Neural progenitor cell (in vitro differentiated cells): ENCODE measurements at places on chromosomes 7 and 10.

DNA sequence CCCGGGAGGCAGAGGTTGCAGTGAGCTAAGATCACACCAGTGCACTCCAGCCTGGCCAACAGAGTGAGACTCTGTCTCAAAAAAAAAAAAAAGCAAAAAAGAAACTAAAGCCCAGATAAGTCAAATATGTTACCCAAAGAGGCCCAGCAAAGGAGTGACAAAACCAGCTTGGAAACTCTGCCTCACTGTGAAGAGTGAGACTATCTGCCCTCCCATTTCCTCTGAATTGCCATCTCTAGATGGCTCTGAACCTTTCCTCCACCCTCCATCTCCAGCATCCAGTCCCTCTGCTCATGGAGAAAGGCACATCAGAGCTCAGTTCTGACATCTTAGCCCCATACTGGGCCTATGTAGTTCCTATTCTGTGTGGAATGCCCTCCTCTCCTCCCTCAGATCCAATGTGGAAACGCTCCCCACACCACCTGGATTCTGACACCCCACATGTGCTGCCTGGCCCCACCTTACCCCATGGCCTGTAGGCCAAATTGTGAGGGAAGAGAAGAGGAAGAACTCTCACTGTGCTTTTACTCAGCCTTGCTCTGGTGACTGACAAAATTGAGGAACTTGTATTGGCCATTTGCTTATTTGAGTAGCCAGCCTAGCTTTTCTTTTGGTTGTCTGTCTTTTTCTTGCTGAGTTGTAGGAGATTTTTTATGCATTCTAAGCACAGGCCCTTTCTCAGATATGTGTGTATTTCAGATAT, 18.0 kb upstream of the NUDCD3 start:
- no peak for DNase-seq

DNA sequence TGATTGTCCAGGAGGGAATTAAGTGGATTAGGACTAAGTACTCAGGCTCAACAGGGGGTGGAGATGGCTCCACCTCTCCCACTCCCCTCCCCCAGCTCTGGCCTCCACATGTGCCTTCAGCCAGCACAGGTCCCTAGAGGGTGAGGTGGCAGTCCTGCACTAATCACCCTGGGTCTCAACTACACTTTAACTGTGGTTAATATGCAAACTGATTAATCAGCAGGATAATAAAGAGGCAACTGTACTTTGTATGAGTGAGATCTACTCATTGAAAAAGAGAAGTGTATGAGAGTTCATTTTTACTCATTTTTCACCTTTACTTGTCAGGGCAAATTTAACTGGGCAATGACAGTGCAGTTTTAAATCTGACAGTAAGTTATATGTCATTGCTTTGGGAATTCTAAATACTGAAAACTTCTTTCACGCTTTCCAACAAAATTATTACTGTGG, 223.8 kb upstream of the CCDC6 start:
- DNase-seq = peak; percentile 85

DNA sequence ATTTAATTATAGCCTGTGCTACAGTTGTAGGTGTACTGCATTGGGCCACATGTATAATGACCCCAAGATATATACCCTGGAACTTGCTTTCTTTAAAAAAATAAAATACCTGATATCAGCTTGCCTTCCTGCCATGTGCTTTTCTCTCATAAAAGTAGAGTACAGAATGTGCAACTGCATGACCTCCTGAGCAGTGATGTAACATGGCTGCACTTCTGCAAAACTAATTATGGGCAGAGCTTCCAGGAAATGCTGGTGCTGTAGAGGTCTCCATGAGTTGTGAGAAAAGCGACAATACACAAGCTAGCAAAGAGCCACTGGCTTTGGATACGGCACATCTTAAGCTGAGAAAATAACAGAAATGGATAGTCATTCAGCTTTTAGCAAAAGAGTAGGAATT, 6.5 kb upstream of the ERLIN1 start:
- no peak for DNase-seq

DNA sequence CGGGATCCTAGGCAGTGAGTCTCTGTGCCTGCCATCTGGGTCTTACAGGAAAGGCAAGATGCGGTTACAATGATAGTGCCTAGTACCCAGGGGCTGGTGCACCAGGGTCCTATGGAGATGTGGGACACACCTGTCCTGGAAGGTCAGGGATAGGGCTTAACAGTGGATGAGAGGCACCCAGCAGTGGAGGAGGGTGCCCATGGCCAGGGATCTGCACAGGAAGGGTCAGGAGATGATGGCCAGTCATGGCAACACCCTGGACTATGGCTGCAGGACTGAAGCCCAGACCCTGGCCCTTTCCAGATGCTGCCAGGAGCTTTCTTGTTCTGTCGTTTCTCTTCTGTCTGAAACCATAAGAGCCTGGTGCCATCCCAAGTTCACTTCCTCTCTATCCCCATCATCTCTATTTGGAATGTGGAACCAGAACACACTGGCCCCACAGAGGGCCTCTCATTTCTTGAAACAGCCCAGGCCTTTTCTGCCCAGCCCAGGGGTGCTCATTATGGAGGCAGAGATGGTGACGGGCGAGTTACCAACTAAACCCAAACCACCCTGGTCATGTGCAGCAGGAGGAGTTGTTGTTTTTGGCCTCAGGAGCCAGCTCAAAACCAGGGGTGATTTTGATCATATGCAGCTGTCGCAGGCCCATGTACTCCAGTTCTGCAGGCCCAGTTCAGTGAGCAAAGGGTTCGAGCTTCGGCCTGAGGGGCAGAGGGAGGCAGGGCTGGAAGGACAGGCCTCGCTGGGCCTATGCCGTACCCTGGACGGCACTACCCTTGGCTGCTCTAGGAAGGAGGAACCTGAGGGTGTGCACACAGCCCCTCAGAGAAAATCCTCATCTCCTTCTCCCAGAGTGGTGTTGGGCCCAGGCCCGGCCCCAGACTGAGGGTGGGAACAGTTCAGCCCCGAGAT, 52.6 kb upstream of the GDF10 start:
- DNase-seq = no peak

- peak; percentile 23 for DNase-seq
Observed at GRCh38 chr10:94315975-94316464, 46.7 kb downstream of the NOC3L start.

GRCh38 chr7:15236952-15237351, 324.9 kb downstream of the AGMO start:
- no peak for DNase-seq

- no peak for DNase-seq
Observed at GRCh38 chr10:70662362-70663220, 9.7 kb upstream of the ADAMTS14 start.

GRCh38 chr10:90935581-90936275, 14.8 kb upstream of the ANKRD1 start:
- no peak for DNase-seq

DNA sequence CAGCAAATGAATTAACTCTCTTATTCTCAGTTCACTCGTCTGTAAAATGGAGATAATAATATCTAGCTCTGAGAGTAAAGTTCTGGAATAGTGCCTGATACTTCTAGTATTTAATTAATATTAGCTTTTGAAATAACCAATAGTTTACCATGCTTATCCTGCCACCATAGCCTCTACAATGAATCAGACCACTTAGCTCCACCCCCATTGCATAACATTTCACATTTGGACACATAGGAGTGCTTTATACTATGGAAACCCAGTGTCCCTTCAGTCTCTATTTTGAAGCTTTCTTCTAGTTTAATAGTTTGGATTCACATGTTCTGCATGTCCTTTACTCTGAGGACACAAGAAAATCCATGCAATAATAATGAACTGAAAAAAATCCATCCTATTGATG, 427.3 kb upstream of the C7orf33 start:
- no peak for DNase-seq

DNA sequence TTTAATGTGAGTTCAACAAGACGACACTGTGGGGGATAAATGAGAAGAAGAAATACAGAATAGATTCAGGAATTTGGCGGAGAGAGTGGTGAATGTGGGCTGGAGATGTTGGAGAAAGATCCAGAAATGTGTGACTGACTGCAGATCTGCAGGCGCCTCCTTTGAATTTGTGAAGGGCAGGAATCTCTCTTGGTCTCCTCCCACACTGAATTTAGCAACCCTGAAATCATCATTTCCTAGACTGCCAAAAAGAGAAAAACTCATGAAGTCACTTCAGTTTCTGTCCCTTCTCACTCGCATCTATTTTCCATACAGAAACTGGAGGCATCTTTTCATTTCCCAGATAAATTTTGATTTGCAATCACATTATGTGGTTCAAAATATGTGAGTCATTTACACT, 128.7 kb downstream of the GNAI1 start:
- no peak for DNase-seq

DNA sequence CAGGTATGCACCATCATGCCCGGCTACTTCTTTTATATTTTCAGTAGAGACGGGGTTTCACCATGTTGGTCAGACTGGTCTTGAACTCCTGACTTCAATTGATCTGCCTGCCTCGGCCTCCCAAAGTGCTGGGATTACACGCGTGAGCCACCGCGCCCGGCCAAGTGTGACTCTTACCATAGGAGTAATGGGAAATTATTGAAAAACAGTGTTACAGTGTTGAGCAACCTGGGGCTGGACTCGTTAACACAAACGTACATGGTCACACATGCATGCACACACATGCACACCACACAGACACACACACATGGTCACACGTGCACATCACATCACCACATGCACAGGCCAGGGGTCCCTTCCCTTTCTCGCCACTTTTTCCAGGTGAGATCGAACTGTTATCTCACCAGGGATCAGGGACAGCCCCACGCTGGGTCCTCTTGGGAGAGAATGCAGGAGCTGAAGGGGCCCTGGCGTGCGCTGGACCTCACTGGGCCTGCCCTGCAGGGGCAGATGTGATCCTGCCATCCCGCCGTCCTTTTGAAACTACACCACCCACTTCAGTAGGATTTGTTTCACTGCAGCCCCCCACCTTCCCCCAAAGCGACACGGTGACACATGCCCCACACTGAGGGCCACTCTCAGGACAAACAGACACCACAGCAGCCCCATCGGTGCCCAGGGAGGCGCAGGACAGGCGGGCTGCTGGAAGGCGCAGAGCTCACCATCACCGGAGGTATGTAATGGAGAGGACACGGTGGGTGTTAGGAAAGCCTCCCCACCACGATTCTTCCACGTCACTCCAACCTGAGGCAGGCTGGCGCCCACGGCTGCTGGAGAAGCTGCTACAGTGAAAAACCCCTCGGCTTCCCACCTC, 10.2 kb downstream of the RADIL start:
- DNase-seq = no peak

GRCh38 chr10:95832216-95833041, 75.3 kb upstream of the CC2D2B start:
- no peak for DNase-seq

- DNase-seq = peak; percentile 85
Observed at GRCh38 chr7:47905076-47905920, 43.0 kb downstream of the PKD1L1 start.

DNA sequence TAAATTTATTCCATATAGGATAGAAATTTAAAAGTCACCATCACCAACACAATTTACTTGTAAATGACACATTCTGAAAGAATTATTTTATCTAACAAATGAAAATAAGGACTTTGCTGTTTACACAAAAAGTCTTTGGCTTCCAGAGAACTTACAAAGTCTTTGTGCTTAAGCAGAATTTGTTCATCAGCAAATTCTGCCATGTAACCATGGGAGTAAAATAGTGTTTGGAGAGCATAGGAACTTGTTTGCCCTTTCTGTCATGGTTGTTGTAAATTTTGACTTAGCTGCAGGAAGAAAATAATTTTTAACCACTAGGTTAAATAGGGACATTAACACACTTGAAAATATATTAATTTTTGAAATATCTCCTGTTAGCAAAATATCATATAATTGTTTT, 15.2 kb downstream of the FGL2 start:
- DNase-seq = no peak

GRCh38 chr7:53657586-53657985, 622.2 kb downstream of the POM121L12 start:
- DNase-seq = no peak

- no peak for DNase-seq
Observed at GRCh38 chr7:35878351-35878750, 77.5 kb downstream of the SEPTIN7 start.

DNA sequence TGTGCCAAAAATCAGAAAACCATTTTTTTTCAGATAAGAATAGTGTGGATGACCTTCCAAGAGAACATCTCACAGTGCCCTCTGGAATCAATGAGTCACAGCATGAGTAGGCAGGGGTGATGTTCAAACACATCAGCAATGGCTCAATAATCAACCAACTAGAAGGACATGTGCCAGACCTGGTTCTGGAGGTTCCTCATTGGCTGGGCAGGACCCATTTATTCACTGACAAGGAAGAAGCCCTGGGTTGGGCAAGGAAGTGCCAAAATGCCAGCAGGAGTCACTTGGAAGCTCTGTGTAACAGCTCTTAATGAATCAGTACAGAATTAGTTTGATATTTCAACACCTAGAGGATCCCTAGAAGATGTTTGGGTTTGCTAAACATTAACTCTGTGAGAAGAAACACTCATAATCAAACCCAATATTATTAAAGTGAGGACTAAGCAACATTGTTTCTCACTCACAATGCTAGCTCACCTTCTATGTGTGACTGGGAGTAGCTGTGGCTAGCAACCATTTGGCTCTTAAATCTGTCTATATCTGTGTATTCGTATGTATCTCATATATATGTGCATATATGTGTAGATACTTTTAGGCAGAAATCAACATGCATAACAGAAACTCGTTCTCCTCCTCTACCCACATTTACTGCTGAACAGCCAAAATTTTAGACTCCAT, 72.3 kb upstream of the APBB1IP start:
- no peak for DNase-seq

DNA sequence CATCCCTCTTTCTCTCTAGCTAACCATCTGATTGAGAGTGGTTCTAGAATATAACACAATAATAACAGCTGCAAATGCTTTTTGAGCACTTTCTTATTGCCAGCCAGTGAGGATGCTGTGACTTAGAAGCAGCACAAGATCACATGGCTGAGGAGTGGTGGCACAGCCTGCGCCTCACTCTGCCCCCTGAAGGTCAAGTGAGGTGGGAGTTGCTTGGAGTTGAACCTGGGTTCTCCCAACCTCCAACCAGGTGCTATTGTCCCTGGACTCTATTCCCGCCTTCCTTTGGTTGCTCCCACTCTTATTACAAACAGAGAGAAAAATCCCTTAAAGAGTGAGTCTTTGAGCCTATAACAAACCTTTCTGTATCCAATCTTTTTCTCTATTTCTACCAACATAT, 280.3 kb upstream of the PODXL start:
- no peak for DNase-seq

DNA sequence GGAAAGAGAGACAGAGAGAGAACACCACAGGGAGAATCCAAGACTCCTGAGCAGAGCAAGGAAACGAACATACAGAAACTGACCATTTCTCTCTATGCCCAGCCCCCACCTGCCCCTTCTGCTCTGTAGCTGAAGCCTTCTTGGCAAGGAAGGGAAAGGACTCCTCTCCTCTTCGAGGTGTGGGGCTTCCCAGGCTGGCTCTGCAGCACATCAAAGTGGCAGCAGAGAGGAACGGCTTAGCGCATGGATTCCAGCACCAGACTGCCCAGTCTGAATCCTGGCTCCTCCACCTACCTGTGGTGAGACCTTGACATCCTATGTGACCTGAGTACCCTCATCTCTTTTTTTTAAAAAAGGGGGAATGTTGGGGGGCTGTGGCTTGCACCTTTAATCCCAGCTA, 69.4 kb downstream of the SH3PXD2A start:
- DNase-seq = no peak

- peak; percentile 78 for DNase-seq
Observed at GRCh38 chr10:132477398-132478340, 59.9 kb upstream of the INPP5A start.

- DNase-seq = no peak
Observed at GRCh38 chr7:36763132-36763816, 39.0 kb upstream of the AOAH start.

GRCh38 chr10:30063099-30063498, 3.7 kb upstream of the JCAD start:
- DNase-seq = no peak
